ACHN (cell line): ENCODE measurements at places on chromosomes 1 and 21.
A peak's percentile ranks its signal among the peaks of the same experiment; 100 is the strongest.

DNA sequence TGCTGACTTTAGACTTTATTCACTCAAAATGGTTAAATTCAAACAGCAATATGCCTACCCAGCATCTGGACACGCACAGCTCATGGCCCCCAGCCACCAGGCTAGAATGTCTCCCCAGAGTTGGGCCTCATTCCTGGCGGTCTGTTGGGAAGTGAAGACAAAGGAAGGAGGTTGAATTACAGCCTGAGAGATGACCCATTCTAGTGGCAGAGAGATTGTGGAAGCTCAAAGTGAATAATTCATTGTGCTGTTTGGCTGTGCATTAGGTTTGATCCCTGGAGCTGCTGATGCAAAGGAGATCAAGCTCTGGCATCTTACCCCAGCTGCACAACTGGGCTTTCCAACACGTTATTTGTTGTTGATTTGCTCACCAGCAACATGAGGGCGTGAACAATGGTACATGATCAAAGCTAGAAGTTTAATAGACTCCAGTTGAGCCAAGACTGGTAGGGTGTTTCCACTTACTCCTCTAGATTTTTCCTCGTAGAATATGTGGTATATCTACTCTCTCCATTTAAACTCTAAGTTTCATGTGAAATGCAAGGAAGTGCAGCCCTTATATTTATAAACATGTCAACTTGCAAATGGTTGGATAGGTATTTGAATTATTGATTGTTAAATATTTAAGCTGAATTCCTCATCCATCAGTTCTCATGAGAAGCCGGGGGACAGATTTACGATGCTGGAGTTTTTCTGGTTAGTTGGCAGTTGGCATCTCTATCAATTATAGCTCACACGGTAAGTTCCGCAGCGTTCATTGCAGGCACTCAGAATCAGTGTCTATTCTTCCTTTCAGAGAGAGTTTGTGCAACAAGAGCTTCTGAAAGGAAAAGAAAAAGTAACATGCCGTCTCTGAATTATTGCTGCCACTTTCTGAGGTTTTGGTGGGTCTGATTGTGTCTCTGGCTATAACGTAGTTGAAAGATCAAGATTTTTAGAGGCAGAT lies 222.7 kb downstream of the TM2D1 start:
- no peak for DNase-seq

DNA sequence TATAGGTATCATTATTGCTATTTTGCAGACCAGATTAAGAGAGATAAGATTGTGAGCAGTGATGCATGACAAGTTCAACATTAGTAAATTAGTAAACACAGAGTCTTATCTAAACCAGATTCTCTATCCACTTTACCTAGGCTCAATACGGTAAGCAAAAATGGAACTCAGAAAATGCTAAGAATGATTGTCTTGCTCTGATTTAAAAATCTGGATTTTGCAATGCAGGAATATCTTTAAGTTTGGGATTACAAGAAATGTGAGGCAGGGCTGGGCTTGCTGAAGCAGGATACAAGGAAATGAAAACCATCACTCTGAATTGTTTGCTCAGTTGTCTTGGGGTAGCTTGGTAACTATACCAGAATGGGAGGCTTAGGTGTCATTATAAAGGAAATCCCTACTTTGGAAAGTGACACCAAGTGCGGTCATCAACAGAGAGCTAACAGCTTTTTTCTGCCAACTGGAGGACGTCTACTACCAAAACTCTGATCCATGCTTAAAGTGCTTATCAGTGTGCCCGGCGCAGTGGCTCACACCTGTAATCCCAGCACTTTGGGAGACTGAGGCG lies 332.7 kb upstream of the RUNX1 start:
- no peak for DNase-seq

DNA sequence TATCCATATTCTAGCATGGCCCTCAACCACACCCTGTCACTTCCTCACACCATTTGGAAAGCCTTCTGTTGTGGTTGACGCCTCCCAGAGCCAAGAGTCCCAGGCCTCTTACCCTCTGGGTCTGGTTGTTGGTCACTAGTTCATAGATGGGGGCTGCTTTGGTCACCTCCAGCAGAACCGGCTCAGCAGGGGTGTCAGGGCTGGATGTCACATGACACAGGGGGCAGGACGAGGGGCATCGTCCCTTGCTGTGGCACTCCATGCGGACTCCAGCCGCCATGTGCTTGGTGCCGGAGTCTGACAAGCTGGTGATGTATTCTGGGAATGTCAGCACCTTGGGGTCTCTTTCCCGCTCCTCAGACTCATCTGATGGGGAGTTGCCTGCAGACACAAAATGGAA lies 270.1 kb downstream of the ASTN1 start:
- no peak for DNase-seq

- DNase-seq, result no peak
Observed at GRCh38 chr1:88013485-88013884, 670.6 kb upstream of the PKN2 start.

- peak; percentile 4 for DNase-seq
Observed at GRCh38 chr1:44354268-44354839, 703 bp downstream of the ERI3 start.

DNA sequence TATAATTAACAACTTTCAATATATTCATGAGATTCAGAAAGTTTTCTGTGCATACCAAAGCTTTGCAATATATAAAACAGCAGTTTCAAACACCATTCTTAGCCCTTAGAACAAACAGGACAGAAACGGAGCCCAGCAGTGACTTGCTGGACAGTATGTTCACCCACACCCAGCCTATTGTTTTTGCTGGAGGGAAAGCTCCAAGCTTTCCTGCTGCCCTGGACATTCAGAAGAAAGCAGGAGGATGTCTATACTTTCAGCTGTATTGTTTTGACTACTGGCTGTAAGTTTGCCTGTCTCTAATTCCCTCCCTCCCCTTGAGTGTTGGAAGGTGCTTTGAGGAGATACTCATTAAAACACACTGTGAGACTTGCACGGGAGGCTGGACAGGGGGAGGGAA lies 9.6 kb downstream of the DENND2C start:
- no peak for DNase-seq

DNA sequence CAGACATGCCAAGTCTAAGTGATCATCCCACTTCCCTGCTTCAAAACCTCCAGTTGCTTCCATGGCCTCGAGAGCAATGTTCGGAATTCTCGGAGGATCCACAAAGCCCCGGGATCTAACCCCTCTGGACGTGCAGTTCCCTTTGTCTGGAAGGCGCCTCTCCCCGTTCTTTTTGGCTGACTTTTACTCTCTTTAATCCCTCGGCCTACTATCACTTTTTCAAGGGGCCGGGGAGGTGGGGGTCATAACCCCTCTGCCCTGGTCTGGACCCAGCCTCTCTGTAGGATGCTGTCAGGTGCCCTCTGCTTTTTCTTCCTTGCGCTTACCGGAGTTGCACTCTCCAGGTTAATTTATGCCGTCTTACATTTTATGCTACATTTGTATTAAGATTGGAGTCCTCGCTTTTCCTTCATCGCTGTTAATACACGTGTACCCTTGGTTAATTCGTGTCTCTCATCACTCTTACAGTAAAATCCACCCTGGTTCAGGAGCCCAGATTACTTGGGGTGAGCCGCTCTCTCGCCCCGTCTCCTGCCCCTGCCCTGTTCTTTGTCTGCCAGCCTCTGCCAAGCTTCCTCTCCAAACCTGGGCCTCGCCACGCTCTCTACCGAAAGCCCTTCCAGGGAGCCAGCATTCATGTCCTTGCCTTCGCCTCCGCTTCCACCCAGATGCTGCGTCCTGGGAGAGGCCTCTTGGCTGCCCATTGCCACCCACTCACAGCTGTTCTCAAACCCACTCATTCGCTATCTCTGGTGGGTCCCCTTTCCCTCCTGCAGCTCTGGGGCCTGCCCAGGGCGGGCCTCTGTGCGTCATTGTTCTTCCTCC lies 448.6 kb downstream of the CAMTA1 start:
- DNase-seq, result no peak

DNA sequence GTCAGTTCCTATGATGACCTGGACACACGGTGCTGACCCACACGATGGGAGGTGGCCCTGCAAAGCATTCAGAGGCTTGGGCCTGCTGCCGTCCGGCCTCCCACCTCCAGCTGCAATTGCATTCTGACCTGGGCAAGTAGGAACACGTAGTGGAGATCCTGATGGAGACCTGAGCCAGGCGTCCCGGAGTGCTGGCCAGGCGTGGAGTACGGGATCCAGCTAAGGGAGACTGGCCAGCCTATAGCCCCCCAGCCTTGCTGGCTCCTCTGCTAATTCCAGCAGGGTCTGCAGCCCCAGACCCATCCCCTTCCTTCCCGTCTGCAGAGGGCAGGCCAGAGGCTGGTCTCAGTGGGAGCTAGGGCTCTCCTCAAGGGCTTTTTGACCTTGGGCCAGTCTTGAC lies 11.2 kb downstream of the CD46 start:
- no peak for DNase-seq

DNA sequence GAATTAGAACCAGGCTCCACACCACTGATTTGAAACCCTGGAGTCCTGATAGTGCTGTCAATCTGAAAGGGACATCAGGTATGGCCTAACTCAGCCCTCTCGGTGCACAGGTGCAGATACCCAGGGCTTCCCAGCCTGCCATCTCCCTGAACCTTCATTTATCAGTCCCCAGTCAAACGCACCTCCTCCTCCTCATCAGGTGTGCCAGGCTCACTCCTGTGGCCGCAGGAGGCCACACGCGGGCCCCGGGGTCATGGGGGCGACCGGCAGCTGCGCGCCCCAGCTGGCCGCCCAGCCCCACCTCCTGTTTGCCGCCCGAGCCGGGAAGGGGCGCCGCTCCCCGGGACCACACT lies 572 bp downstream of the FUCA1 start:
- DNase-seq, result no peak

DNA sequence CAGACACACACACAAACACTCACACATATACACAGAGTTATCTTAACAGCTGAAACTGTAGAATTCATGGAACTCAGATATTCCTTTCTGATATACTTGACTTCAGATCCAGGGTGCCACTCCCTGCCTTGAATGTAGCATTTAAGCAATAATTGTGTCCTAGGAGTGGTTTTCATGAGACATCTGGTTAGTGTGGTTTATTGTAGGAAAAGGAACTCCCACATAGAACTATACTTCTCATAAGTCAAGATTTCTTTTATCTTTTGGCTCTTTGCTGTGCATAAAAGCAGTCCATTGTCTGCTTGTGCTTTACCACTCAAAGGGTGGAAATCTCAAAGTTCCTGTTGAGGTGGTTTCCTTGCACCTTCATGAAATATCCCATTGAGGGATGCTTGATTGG lies 272.6 kb upstream of the SGIP1 start:
- DNase-seq, result no peak

DNA sequence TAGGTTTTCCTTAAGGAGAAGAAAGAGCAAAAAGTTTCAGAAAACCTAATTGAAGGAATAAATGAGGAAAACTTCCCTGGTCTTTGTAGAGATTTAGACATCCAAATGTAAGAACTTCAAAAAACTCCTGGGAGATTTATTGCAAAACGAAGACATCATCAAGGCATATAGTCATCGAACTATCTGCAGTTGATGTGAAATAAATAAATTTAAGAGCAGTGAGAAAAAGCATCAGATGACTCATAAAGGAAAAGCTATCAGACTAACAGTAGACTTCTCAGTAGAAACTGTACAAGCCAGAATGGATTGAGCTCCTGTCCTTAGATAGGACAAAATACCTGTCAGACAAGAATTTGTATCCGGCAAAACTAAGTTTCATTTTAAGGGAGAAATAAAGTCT lies 569.4 kb upstream of the ADAMTS5 start:
- no peak for DNase-seq

GRCh38 chr1:59290193-59290949 lies 6.5 kb upstream of the FGGY start:
- DNase-seq, result peak; percentile 71

- no peak for DNase-seq
Observed at GRCh38 chr1:230149751-230150584, 82.9 kb downstream of the GALNT2 start.

DNA sequence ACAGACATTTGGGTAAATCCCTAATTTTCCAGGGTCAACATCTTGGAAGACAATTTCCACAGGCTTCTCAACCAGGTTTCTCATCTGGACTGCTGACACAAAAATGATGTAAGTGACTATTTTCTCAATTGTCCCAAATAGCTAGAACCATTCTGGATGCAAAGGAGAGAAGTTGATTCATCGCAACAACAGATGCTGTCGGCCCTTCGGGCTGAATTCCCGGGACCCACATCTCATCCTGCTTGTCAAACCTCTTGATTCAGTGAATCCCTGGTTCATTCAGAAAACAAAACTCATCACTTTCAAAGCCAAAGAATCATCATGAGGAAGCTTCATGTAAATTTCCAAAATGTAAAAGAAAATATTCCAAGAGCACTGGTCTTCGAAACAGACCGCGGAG lies 251.8 kb downstream of the NPHP4 start:
- no peak for DNase-seq
